Activated T-helper 17 cell treated with anti-CD3 and anti-CD28 coated beads, Interleukin-2, amount 50 U/mL, for 72 hours (primary cell): ENCODE measurements at places on chromosomes 6 and 20. TPM values are rescaled to one million over a fixed set of nuclear protein-coding genes. Genes with fewer than 3 reads are reported as not detected.

ZSCAN23 gene
- 0.52 TPM for total RNA-seq

SPTLC3 gene
- not detected for total RNA-seq

OSER1 gene
- 38.6 TPM for total RNA-seq

DNA sequence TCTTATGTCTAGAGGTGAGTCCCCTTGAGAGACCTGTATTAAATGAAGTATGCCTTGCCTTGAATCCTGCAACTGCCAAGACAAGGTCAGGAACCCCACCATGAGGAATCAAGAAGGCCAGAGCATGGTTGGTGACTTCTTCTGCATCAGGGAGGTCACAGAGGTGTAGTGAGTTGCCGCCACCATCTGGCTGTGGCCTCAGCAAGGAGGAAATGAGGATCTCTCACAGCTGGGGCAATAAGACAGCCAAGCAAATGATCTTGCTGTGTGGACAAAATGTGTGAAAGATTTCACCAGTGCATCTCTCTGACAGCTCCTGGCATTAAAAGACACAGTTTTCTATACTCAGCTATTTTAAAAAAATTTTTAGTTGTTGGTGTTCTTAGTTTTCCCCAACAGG is 611.0 kb downstream of the DOK5 start:
- no peak for ATAC-seq
